ENCODE measurements at places on chromosomes 1 and 21. TPM values are rescaled to one million over a fixed set of nuclear protein-coding genes. Genes with fewer than 3 reads are reported as not detected.

Gene LINGO4
- 0.18 TPM for total RNA-seq

Gene ATP1A1
- 247 TPM for total RNA-seq

GRCh38 chr1:232944347-232944746, 6.1 kb upstream of the NTPCR start:
- H3K27me3 ChIP-seq, result peaks cover 2% of the 10 kb centered on the region
- peaks cover 26% of the 10 kb centered on the region for H3K4me1 ChIP-seq
- H3K27ac ChIP-seq, result peak overlapping the region; percentile 84
- no peaks in the 10 kb centered on the region for H3K36me3 ChIP-seq
- no peak overlapping the region for H3K4me3 ChIP-seq
- DNase-seq, result peak; percentile 24

DNA sequence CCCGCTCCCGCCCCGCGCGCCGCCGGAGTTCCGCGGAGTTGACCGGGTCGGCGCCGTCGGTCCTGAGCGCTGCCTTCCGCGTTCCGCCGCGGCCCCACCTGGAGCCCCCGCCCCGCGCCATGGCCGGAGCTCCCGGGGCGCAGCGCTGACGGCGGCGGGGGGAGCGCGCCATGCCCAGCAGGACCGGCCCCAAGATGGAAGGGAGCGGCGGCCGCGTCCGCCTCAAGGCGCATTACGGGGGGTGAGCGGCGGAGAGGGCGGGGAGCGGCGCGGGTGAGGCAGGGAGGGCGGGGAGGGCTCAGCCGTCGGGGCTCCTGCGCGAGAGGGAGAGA, 216 bp downstream of the PRKCZ start:
- H3K4me3 ChIP-seq, result peak overlapping the region; percentile 56
- peaks cover 19% of the 10 kb centered on the region for H3K4me1 ChIP-seq
- H3K36me3 ChIP-seq, result no peaks in the 10 kb centered on the region
- H3K27me3 ChIP-seq, result peaks cover 13% of the 10 kb centered on the region
- H3K27ac ChIP-seq, result no peak overlapping the region

DNA sequence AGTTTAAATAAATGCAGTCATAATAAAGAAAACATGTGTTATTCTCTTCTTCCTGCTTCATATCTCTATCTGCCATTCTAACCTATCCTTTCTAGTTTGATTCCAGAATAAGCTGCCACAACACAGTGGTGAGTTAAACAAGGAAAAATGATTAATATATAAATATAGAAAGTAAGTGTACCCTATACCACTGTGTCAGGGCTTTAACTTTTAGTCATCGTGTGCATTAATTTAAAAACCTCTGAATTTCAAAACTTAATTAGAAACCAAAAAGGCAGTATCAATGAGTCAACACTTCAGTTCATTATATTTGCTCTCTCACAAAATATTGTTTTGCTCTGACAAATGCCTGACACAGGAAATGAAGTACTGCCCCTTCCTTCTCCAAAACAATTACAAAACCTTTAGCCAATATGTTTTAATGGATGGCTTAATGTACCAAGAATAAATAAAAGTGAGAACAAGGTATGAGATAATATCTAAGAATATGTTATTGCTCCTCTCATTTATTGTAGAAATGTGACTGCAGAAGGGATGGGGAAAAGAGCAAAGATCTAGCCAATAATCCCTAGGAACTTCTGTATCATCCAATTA, 634.8 kb downstream of the KCNT2 start:
- no peaks in the 10 kb centered on the region for H3K4me1 ChIP-seq
- H3K27me3 ChIP-seq, result no peaks in the 10 kb centered on the region
- no peak overlapping the region for H3K27ac ChIP-seq
- no peaks in the 10 kb centered on the region for H3K36me3 ChIP-seq
- H3K4me3 ChIP-seq, result no peak overlapping the region
- DNase-seq, result no peak

- no peak overlapping the region for H3K4me3 ChIP-seq
- H3K27ac ChIP-seq, result no peak overlapping the region
- DNase-seq, result no peak
- peaks cover 4% of the 10 kb centered on the region for H3K27me3 ChIP-seq
- no peaks in the 10 kb centered on the region for H3K4me1 ChIP-seq
Measured at GRCh38 chr1:78410643-78411042, 80.1 kb upstream of the PTGFR start.

DNA sequence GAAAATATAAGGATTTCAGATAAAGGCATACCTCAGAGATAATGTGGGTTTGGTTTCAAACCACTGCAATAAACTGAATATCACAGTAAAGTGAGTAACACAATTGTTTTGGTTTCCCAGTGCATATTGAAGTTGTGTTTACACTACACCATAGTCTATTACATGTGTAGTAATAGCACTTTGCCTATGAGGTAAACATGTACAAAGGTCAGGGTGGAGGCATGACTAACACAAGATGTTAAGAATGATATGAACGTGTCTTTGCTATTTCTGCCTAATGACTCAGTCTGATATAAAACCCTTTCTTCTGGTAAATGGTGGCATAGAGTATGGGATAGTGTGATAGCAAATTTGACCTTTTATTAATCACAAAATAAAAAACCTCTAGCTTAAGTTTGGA, 621.5 kb upstream of the ADGRL2 start:
- H3K4me3 ChIP-seq, result no peak overlapping the region
- no peak overlapping the region for H3K27ac ChIP-seq
- DNase-seq, result no peak
- H3K4me1 ChIP-seq, result no peaks in the 10 kb centered on the region
- H3K36me3 ChIP-seq, result no peaks in the 10 kb centered on the region

Data from activated CD4-positive, alpha-beta T cell treated with anti-CD3 and anti-CD28 coated beads for 36 hours (primary cell).